ENCODE measurements at places on chromosomes 3 and 15.
A peak's percentile ranks its signal among the peaks of the same experiment; 100 is the strongest.

DNA sequence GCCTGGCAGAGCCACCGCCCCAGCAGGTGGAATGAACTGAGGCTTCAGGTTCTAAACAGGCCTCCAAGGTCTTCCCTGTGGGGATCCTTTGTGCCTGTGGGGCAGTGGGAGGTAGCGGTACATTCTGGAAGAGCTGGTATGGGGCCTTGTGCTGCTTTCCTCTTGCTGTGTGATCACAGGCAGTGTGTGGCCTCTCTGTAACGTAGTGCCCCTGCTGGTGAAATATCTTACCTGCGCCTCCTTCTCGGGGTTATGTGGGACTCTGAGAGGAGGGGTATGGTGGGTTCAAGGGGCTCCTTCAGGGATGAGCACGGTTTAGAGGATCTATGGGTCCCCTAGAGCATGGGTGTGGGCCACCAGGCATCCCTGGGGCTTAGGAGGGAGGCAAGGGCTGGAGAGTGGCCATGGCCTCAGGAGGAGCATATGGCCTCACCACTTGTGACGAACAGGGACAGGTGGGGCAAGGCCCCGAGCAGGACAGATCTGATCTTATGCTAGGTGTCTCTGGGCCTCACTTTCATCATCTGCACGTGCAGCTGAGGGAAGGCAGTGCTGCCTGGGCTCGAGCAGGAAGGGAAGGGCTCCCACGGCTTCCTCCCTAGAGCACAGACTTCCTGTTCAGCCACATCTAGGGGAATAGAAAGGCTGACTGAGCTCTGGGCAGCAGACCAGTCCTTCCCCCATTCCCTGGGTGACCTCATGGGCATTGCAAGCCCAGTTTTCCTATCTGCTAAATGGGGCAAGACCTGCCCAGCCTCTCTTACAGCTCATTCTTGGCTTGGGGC is 1.9 kb upstream of the ALS2CL start:
- peaks cover 16% of the 10 kb centered on the region for H3K27me3 ChIP-seq
- no peak for DNase-seq
- no peak overlapping the region for H3K27ac ChIP-seq
- no peak overlapping the region for H3K4me3 ChIP-seq
- no peaks in the 10 kb centered on the region for H3K36me3 ChIP-seq

- DNase-seq = peak; percentile 91
- no peaks in the 10 kb centered on the region for H3K36me3 ChIP-seq
- no peak within 1 kb of the TSS for H3K27ac ChIP-seq
- H3K27me3 ChIP-seq = peaks cover 6% of the 10 kb centered on the region
These were observed at the start of gene PDIA5 for GRCh38 chr3:123066896-123067688. TSS of gene PDIA5 (plus strand) at chr3:123067025. CDS start at chr3:123067165, 140 bp downstream.

DNA sequence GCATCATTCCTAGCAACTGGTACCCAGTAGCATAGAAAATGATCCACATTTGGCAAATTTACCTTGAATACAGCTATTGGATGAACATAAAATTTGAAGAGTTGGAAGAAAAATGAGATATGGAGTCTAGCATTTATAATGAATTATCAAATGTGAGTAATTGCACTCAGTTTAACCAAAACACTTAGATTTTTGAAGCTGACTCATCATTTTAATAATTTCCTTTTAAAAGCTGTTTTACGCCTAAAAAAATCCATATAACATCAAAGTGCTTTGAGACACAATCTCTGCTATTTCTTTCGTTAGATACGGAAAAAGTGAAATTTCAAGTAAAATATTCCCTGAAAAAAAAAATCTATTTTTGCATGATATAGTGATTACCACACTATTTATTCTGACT is 767.4 kb downstream of the ROBO2 start:
- no peak overlapping the region for H3K4me3 ChIP-seq
- H3K27ac ChIP-seq = no peak overlapping the region
- no peak for DNase-seq

GRCh38 chr3:178022599-178022998 is 513.6 kb upstream of the KCNMB2 start:
- no peak overlapping the region for H3K27ac ChIP-seq
- H3K4me3 ChIP-seq = no peak overlapping the region
- no peaks in the 10 kb centered on the region for H3K36me3 ChIP-seq

- H3K4me1 ChIP-seq = peaks cover 19% of the 10 kb centered on the region
- peak within 1 kb of the TSS; percentile 62 for H3K4me3 ChIP-seq
- peaks cover 4% of the 10 kb centered on the region for H3K36me3 ChIP-seq
- DNase-seq = peak; percentile 47
- no peak within 1 kb of the TSS for H3K27ac ChIP-seq
These were observed at the start of gene ZIC4 for GRCh38 chr3:147406028-147406931. TSS of gene ZIC4 (minus strand) at chr3:147406543. CDS start at chr3:147402797, 3,746 bp downstream.

DNA sequence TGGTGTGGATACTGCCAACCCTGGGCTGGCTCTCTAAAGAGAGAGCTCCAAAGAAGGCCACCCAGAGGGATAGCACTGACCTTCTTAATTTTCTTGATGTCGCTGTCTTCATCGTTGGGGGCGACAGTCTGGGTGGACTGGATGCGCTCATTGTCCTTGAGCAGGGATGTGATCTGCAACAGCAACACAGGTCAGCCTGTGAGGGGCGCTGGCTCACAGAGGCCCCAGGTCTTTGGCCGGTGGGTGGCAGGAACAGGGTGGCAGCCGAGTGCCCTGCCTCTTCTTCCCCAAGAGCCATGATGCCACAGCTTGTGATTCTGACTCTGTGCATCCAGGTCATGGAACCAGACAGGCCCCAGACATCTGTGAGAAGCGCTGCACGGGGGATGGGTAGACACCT is 41.2 kb downstream of the RASGRF1 start:
- H3K4me1 ChIP-seq = no peaks in the 10 kb centered on the region
- H3K4me3 ChIP-seq = no peak overlapping the region
- no peak overlapping the region for H3K27ac ChIP-seq
- H3K36me3 ChIP-seq = no peaks in the 10 kb centered on the region

GRCh38 chr15:44775953-44776352 is 39.6 kb downstream of the TRIM69 start:
- H3K4me1 ChIP-seq = no peaks in the 10 kb centered on the region
- DNase-seq = no peak
- no peaks in the 10 kb centered on the region for H3K36me3 ChIP-seq
